ENCODE measurements at places on chromosomes 7 and 10. TPM values are rescaled to one million over a fixed set of nuclear protein-coding genes. Genes with fewer than 3 reads are reported as not detected.

GRCh38 chr7:51927738-51928137, 611.1 kb upstream of the COBL start:
- H3K4me3 ChIP-seq = no peak overlapping the region
- H3K27me3 ChIP-seq = no peaks in the 10 kb centered on the region
- no peak overlapping the region for H3K27ac ChIP-seq
- no peaks in the 10 kb centered on the region for H3K4me1 ChIP-seq
- DNase-seq = no peak

ASIC3 gene
- 4.7 TPM for total RNA-seq

GRCh38 chr10:30749385-30749784, 119.8 kb upstream of the LYZL2 start:
- H3K27me3 ChIP-seq = no peaks in the 10 kb centered on the region
- H3K4me1 ChIP-seq = peaks cover 38% of the 10 kb centered on the region
- peak overlapping the region; percentile 37 for H3K27ac ChIP-seq
- no peak for DNase-seq

GRCh38 chr10:106312087-106312486, 852.4 kb downstream of the SORCS1 start:
- no peak overlapping the region for H3K27ac ChIP-seq
- H3K36me3 ChIP-seq = no peaks in the 10 kb centered on the region
- DNase-seq = no peak

SPDYE5 gene
- not detected for total RNA-seq

- H3K27ac ChIP-seq = no peak overlapping the region
- no peaks in the 10 kb centered on the region for H3K36me3 ChIP-seq
- no peak overlapping the region for H3K4me3 ChIP-seq
- no peak for DNase-seq
- peaks cover 49% of the 10 kb centered on the region for H3K27me3 ChIP-seq
- peaks cover 5% of the 10 kb centered on the region for H3K4me1 ChIP-seq
Observed at GRCh38 chr10:86368987-86369386, 2.4 kb upstream of the GRID1 start.

- H3K36me3 ChIP-seq = no peaks in the 10 kb centered on the region
- no peak for DNase-seq
- H3K27me3 ChIP-seq = peaks cover 26% of the 10 kb centered on the region
- H3K4me1 ChIP-seq = peaks cover 6% of the 10 kb centered on the region
Observed at GRCh38 chr7:134512271-134512670, 15.1 kb upstream of the AKR1B10 start.

NUPR2 gene
- total RNA-seq = not detected

GJD4 gene
- total RNA-seq = not detected

CLDN3 gene
- total RNA-seq = not detected

DNA sequence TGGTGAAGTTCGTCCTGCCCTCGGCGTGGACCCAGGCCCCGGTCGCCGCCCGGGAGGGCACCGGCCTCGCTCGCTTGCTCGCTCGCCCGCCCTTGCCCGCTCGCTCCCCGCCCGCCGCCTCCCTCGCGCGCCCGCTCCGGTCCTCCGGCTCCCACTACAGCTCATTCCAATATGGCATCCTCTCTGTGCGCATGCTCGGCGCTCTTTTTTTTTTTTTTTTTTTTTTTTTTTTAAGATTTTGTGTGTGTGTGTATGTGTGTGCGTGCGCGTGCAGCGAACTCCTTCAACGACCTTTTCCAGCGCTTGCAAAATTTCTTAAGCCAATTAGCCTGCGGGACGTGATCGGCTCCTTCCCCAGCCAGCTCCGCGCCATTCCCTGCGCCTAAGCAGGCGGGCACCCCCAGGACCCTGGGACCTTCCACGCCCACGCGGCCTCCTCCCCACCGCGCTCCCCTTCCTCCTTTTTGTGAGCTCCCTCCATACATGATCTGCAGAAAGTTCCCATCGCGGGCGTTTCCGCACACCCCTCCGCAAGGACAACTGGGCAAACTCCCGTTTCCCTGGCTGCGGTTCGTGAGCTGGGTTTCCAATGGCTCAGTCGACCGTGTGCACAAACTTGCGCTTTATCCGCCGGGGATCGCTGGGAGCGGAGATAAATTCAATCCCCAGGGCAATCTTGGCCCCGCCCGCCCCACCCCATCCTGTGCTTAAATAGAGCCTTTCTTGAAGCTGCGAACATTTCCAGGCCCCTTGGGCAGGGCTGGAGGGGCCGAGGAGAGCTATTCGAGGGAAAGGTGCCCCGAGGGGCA, at the start of gene SFMBT2:
TSS of gene SFMBT2 (minus strand) at position 173 of the 809 bp plus-strand sequence. CDS start 29,136 bp downstream, outside the sequence.
- peaks cover 39% of the 10 kb centered on the region for H3K4me1 ChIP-seq
- H3K36me3 ChIP-seq = peaks cover 13% of the 10 kb centered on the region
- peak; percentile 80 for DNase-seq
- peak within 1 kb of the TSS; percentile 98 for H3K4me3 ChIP-seq
- H3K27me3 ChIP-seq = no peaks in the 10 kb centered on the region
- peak within 1 kb of the TSS; percentile 95 for H3K27ac ChIP-seq

SRRM3 gene
- not detected for total RNA-seq

GRCh38 chr10:105024184-105024583, 383.1 kb downstream of the SORCS3 start:
- H3K4me3 ChIP-seq = no peak overlapping the region
- peaks cover 7% of the 10 kb centered on the region for H3K27me3 ChIP-seq
- no peak overlapping the region for H3K27ac ChIP-seq
- no peaks in the 10 kb centered on the region for H3K36me3 ChIP-seq

DNA sequence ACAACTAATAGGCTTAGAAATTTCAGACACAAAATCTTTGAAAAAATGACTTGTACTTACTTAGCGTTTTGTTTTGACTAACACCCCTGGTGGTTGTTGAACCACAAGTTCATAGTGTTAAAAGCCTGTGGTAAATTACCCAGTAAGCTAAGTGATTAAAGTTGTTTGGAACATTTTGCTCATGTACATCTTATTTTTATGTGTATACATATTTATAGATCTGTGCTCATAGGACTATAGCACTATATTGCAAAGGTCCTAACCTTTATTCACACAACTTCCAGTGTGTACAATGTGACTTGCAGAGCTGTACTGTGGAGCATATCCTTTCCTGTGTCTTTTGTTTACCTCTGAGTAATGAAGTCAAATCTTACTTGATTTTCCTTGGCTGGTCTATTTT, 79.6 kb downstream of the BMPR1A start:
- no peak for DNase-seq
- peaks cover 7% of the 10 kb centered on the region for H3K36me3 ChIP-seq
- no peak overlapping the region for H3K27ac ChIP-seq
- peaks cover 16% of the 10 kb centered on the region for H3K4me1 ChIP-seq

- no peaks in the 10 kb centered on the region for H3K27me3 ChIP-seq
- no peaks in the 10 kb centered on the region for H3K4me1 ChIP-seq
- no peak for DNase-seq
- no peak overlapping the region for H3K4me3 ChIP-seq
- peaks cover 4% of the 10 kb centered on the region for H3K36me3 ChIP-seq
- H3K27ac ChIP-seq = no peak overlapping the region
Observed at GRCh38 chr10:20648263-20648874, 248.7 kb downstream of the NEBL start.

GRCh38 chr10:132489704-132490534, 47.7 kb upstream of the INPP5A start:
- H3K4me3 ChIP-seq = no peak overlapping the region
- peaks cover 2% of the 10 kb centered on the region for H3K27me3 ChIP-seq
- no peaks in the 10 kb centered on the region for H3K36me3 ChIP-seq
- H3K27ac ChIP-seq = no peak overlapping the region

GRCh38 chr10:96511044-96511945, 2.4 kb downstream of the TLL2 start:
- DNase-seq = no peak
- peak overlapping the region; percentile 83 for H3K4me3 ChIP-seq
- H3K4me1 ChIP-seq = peaks cover 20% of the 10 kb centered on the region
- H3K27me3 ChIP-seq = peaks cover 10% of the 10 kb centered on the region

- DNase-seq = no peak
- no peaks in the 10 kb centered on the region for H3K36me3 ChIP-seq
- no peak overlapping the region for H3K27ac ChIP-seq
- peaks cover 24% of the 10 kb centered on the region for H3K4me1 ChIP-seq
- H3K4me3 ChIP-seq = peak overlapping the region; percentile 92
- H3K27me3 ChIP-seq = peaks cover 7% of the 10 kb centered on the region
Observed at GRCh38 chr10:102919992-102920739, 2.1 kb downstream of the CNNM2 start.

GRCh38 chr7:106155027-106155426, 42.9 kb upstream of the SYPL1 start:
- DNase-seq = no peak
- H3K4me1 ChIP-seq = peaks cover 3% of the 10 kb centered on the region
- H3K36me3 ChIP-seq = no peaks in the 10 kb centered on the region
- no peak overlapping the region for H3K4me3 ChIP-seq
- H3K27ac ChIP-seq = no peak overlapping the region
- peaks cover 28% of the 10 kb centered on the region for H3K27me3 ChIP-seq

TTYH3 gene
- 24.8 TPM for total RNA-seq

DNA sequence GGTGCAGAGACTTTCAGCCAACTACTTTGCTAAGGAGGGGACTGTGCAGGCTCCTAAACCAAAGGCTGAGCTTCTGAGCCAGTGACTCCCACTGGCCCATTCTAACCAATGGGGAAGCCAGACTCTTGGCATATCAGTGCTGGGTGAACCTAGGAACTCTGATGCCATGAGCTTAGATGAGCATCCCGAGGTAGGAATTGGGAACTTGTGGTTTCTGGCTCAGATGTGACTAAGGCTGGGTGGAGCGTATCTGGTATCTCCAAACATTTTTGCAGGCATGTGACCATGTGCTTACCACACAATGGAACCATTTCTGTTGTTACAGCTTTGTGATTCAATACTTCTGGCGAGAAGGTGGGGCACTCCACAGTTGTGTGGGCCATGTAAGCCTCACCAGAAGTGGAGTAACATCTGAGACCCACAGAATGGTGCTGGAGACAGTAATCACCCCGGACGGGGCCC, 2.5 kb upstream of the AVPI1 start:
- DNase-seq = no peak
- H3K36me3 ChIP-seq = no peaks in the 10 kb centered on the region
- no peak overlapping the region for H3K27ac ChIP-seq
- no peak overlapping the region for H3K4me3 ChIP-seq
- no peaks in the 10 kb centered on the region for H3K27me3 ChIP-seq

DNA sequence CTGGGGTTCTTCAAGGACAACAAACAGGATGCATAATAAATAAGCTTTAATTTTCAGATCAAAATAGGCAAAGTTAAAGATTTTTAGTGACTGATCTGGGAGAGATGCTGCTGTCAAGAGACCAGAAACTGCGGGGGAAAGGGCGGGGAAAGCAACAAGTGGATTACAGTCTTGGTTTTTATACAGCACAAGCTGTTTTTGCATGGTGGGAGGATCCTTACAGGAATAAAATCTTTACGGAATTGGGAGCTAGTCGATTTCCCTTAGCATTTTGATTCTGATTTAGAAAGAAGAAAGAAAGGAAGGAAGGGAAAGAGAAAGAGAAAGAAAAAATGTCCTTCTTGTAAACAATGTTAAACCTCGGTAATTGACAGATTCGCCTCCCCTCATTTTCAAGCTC, 242.3 kb upstream of the SP8 start:
- H3K27me3 ChIP-seq = peaks cover 24% of the 10 kb centered on the region
- DNase-seq = no peak
- no peak overlapping the region for H3K4me3 ChIP-seq
- H3K4me1 ChIP-seq = no peaks in the 10 kb centered on the region
- no peak overlapping the region for H3K27ac ChIP-seq

DNA sequence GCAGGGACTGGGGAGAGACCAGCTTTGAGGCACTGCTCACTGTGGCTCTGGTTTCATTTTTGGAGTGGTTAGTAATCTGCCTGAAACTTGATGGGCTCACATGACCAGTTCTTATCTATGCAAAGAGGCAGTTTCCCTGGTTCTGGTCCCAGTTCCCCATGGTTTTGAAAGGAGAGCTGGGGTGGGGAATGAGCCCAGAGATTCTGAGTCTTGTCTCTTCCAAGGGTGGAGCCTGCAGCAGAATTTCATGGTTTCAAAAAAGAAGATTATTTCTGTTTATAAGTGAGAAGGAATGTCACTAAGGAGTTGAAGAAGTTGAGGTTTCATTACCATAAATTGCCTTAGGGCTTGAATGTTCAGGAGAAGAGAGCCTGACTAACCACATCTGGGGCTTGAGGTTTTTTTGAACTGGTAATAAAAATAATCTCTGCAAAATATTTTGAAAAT, 190.2 kb upstream of the HABP2 start:
- peaks cover 46% of the 10 kb centered on the region for H3K27me3 ChIP-seq
- H3K36me3 ChIP-seq = no peaks in the 10 kb centered on the region

DNA sequence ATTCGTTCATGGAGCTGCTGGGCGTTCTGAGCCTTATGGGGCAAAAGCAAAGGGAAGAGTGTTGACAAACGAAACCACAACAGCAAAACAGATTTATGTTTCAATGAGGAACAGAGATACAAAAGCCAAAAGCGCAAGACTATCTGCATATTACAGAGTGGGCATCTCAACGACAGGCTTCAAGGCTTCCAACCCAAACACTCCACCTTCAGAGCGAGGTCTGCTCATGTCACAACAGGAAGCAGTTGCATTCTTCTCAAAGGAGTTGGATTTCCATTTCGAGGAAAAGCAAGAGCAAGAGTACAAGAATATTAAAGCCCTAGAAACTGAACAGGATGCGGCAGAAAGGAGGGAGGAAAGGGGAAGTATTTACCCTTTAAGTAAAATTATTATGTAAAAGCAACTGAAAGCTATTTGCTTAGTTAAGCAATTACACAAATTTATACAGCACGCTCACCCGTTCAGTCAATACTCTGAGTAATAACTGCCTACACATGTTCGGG, 189.3 kb downstream of the ELMO1 start:
- no peaks in the 10 kb centered on the region for H3K27me3 ChIP-seq
- peaks cover 18% of the 10 kb centered on the region for H3K4me1 ChIP-seq
- no peak for DNase-seq
- H3K27ac ChIP-seq = peak overlapping the region; percentile 47
- no peaks in the 10 kb centered on the region for H3K36me3 ChIP-seq

PMPCB gene
- 62.9 TPM for total RNA-seq

DNA sequence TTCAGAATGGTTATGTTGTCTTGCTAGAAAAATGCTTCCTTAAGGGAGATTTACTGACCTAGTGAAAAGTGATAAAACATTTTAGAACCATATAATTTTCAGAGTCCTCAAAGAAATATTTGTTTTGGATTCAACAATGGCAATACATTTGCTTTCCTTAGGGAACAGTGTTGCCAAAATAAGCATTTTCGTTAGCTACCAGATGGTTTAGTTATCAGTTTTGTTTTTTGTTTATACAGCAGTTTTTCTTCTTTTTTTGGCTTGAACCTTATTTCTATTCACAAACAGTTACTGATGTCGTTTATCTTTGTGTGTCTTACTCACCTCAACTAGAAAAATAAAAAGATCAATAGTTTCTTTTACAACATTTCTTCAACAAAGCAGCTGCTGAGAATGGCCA, 48.6 kb downstream of the EXOC4 start:
- peaks cover 7% of the 10 kb centered on the region for H3K36me3 ChIP-seq
- no peaks in the 10 kb centered on the region for H3K27me3 ChIP-seq
- no peak overlapping the region for H3K27ac ChIP-seq
- no peak overlapping the region for H3K4me3 ChIP-seq
- H3K4me1 ChIP-seq = peaks cover 13% of the 10 kb centered on the region

TFR2 gene
- 34.1 TPM for total RNA-seq

- H3K27me3 ChIP-seq = no peaks in the 10 kb centered on the region
- peak overlapping the region; percentile 43 for H3K4me3 ChIP-seq
- peaks cover 46% of the 10 kb centered on the region for H3K4me1 ChIP-seq
- H3K27ac ChIP-seq = peak overlapping the region; percentile 70
- H3K36me3 ChIP-seq = peaks cover 21% of the 10 kb centered on the region
Observed at GRCh38 chr10:4121502-4122380, 336.7 kb upstream of the KLF6 start.

- H3K27me3 ChIP-seq = no peaks in the 10 kb centered on the region
- no peaks in the 10 kb centered on the region for H3K4me1 ChIP-seq
- DNase-seq = no peak
Observed at GRCh38 chr10:23742368-23742767, 303.5 kb downstream of the OTUD1 start.

All from natural killer cell treated with Interleukin-12 subunit alpha and Interleukin-12 subunit beta and Interleukin-15 and Interleukin-18, amount 100 ng/mL, for 72 hours (primary cell).